ENCODE measurements at places on chromosomes 12 and 14.
A peak's percentile ranks its signal among the peaks of the same experiment; 100 is the strongest.

DNA sequence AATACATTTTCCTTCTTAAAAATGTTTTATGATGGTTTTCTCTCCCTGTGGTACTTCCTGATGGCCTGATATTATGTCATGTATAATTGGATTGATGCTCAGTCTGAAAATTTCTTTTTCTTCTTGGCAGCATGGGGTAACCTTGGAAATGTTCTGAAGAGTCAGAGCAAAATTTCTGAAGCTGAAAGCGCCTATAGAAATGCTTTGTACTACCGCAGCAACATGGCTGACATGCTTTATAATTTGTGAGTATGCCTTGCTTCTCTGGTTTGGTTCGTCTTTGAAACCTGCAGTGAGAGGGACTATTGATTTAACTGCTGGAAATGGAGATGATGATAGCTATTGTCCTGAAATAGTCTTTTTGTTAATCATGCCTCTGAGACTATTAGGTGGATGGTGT is 243.6 kb downstream of the TMTC2 start:
- no peak for DNase-seq

DNA sequence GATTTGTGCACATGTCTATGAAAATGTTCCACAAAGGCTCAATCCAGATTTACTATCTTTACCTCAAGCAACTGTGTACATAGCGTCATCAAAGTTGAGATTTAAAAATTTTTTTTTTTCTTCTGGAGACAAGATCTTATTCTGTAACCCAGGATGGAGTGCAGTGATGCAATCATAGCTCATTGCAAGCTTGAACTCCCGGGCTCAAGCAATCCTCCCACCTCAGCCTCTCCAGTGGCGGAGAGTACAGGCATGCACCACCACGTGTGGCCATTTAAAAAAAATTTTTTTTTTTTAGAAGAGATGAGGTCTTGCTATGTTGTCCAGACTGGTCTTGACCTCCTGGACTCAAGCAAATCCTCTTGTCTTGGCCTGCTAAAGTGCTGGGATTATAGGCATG is 2.3 kb downstream of the COCH start:
- DNase-seq: no peak

DNA sequence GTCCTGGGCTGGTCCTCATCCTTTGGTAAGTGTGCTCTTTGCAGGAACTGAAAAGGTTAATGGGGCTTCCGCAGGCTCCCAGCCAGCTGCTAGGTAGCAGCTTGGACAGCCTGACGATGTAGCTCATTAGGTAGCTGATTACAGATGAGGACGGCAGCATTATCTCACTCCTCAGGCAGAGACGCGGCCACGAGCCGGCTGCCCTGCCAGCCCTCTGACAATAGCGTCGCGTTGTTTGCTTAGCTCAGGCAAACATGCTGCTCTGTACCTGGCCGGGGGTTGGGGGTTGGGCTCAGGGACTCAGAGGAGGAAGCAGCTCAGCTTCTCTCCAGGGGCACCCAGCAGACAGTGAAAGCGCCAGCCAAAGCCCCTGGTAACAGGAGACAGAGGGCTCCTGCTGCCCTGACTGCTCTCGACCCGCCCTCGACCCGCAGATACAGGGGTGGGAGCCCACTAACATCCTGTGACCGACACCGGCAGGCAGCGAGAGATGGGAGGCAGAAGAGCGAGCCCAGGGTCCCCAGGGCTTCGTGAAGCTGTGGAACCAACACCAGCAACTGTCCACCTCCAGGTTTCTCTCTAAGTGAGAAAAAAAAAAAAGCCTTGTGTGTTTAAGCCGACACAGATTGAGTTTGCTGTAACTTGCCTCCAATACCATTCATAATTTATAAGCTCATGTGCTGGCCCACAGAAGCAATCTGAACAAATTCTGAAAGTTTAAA is 53.4 kb upstream of the DLK1 start:
- no peak for DNase-seq

- no peak for DNase-seq
Observed at GRCh38 chr12:132227782-132228475, 83.7 kb downstream of the NOC4L start.

DNA sequence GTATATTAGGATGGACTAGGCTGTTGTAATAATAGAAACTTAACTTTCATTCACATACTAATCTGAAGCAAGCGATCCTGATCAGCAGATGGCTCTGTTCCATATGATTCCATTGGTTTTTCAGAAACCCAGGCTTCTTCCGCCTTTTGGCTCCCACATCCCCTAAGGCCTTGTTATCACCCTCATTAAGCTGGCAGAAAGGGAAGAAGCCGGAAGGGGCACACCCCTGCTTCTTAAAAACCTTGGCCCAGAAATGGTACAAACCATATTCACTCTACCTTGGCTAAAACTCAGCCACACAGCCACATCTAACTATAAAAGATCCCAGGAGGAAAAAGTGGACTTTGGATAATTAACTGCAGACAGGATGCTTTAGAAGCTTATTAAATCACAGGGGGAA is 329.2 kb downstream of the PCNX1 start:
- DNase-seq: no peak

DNA sequence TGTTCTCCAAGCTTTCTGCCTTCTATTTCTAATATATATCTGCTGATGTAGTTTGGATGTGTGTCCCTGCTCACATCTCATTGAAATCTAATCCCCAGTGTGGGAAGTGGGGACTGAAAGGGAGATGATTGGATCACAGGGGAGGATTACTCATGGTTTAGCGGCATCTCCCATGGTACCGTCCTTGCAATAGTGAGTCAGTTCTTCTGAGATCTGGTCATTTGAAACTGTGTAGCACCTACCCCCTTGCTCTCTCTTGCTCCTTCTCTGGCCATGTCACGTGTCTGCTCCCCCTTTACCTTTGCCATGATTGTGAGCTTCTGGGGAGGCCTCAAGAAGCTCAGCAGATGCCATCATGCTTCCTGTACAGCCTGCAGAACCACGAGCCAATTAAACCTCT is 26.2 kb upstream of the ALX1 start:
- DNase-seq: no peak

DNA sequence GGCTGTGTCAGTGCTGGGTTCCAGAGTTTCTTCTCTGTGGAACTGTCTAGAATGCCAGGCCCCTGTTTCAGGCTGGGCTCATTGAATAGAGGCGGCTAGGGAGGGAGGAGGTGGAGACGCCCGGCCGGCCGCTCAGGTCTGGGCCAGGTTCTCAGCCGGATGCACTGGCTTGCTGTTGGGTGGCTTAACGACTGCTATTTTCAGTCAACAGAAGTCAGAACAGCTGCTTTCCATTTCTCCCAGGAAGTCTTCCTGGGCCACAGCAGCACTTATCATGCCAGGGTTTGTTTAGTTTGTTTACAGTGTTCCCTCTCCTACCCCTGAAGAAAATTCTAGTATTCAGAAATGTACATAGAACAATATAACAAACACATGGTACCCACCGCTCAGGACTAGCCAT is 26.0 kb upstream of the VPS37B start:
- DNase-seq: no peak

DNA sequence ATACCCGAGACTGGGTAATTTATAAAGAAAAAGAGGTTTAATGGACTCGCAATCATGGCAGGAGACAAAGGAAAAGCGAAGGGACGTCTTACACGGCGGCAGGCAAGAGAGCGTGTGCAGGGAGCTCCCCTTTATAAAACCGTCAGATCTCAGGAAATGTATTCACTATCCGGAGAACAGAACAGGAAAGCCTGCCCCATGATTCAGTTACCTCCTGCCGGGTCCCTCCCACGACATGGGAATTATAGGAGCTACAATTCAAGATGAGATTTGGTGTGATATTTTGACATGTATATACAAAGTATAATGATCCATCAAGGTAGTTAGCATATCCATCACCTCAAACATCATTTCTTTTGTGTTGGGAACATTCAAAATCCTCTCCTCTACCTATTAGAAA is 2.3 kb upstream of the CDCA4 start:
- DNase-seq: no peak

GRCh38 chr12:30953257-30953656 is 26.7 kb downstream of the TSPAN11 start:
- DNase-seq: no peak

- DNase-seq: no peak
Observed at GRCh38 chr14:49971156-49972130, 78.6 kb downstream of the ARF6 start.

DNA sequence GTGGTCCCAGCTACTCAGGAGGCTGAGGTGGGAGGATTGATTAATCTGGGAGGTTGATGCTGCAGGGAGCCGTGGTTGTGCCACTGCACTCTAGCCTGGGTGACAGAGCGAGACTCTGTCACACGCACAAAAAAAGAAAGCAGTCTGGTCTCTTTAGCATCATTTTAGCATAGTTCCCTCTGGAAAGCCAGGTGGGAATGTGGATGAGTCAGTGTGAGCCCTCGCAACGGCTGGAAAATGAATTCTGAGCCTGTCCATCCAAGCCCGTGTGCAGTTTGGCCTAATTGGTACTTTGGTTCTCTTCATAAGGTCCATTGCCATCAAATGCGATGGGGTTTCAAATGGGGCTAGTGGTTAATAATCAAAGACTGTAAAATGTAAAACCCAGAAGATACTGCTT is 2.4 kb downstream of the MYL2 start:
- no peak for DNase-seq

DNA sequence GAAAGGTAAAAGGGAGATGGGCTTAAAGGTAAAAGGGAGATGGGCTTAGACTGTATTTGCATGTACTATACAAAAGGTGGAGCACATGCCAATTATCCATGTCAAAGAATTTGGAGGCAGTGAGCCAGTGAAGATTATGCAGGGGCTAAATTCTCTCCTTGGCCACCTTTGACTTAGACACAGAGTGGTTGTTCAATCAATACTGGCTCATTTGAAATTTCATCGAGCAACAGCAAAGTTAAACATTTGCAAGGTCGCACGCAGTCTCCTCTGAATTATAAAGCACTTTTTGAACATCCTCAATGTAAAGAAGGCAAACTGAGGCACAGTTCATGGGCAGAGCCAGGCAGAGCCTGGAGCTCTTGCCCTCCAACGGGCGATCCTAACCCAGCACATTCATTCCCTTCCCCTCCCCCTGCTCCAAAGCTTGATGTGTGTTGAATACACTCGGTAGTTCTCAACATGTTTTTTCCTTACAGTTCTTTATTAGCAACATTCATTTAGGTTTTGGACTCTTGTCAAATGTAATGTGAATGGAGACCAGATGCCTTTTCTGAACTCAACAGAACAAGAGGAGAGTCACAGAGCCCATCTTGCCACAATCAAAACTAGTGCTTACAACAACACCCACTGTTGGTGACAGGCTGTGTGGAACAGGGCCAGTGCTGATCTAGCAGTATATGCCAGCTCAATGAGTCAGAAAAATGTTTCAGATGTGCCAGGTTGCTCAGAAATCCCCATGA is 169.7 kb upstream of the G2E3 start:
- DNase-seq: no peak

- peak; percentile 19 for DNase-seq
Observed at GRCh38 chr14:35985474-35986218, 159.5 kb downstream of the BRMS1L start.

DNA sequence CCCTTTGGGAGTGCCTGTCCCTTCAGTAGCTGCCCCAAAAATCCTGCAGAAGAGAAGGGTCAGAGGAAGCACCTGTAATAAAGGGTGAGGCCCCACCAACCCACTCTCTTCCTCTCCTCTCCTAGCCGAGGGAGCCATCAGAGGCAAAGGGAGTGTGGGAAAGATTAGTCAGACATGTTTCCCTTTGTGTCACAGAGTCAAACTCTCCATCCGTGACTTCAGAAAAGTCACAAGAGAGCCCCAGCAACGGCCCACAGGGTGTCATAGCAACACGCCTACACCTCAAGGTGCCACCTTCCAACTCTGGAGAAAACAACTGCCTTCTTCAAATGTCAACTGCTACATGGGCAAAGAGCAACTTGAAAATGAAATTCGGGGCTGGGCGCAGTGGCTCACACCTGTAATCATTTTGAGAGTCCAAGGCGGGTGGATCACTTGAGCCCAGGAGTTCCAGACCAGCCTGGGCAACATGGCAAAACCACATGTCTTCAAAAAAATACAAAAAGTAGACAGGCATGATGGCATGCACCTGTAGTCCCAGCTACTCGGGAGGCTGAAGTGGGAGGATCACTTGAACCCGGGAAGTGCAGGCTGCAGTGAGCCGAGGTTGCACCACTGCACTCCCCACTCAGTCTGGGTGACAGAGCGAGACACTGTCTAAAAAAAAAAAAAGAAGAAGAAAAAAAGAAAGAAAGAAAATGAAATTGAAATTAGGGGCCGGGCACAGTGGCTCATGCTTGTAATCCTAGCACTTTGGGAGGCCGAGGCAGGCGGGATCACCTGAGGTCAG is 17.7 kb upstream of the CD27 start:
- no peak for DNase-seq

- DNase-seq: peak; percentile 86
Observed at GRCh38 chr12:101830367-101831325, at the start of gene GNPTAB. GNPTAB (minus strand) TSS chr12:101830959; CDS start chr12:101830675, 284 bp downstream.

DNA sequence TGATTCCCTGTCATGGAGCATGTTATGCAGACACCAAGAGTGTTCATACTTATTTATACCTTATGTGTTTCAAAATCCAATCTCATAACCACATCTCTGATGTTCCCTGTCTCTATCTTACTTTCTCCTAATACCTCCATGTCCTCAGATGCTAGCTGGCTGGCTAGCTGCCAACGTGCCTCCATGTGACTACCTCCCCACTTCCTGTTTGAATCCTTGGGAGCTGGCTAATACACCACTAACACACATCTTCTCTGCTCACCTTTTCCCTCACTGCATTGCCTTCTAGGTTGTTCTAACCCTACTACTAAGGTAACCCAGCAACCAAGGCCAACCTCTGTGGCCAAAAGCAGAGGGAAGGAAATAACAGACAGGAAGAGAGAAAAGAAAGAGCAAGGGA is 27.3 kb downstream of the TTC5 start:
- no peak for DNase-seq

- no peak for DNase-seq
Observed at GRCh38 chr12:49346659-49347310, at the start of gene DNAJC22. DNAJC22 (plus strand) TSS chr12:49346888; CDS start chr12:49348873, 1,985 bp downstream.

- no peak for DNase-seq
Observed at GRCh38 chr14:74083784-74084276, 423 bp downstream of the ALDH6A1 start.

GRCh38 chr14:49982501-49982951 is 89.6 kb downstream of the ARF6 start:
- DNase-seq: no peak

GRCh38 chr14:75303381-75303789 is 24.8 kb downstream of the FOS start:
- DNase-seq: peak; percentile 71

Measured in left kidney (tissue), 8 donors.